SK-N-MC (cell line): ENCODE measurements at places on chromosomes 6 and 20.

- DNase-seq = no peak
Observed at GRCh38 chr6:152212437-152212836, 405.0 kb downstream of the ESR1 start.

- DNase-seq = no peak
Observed at GRCh38 chr6:144555066-144555465, 269.9 kb downstream of the UTRN start.

DNA sequence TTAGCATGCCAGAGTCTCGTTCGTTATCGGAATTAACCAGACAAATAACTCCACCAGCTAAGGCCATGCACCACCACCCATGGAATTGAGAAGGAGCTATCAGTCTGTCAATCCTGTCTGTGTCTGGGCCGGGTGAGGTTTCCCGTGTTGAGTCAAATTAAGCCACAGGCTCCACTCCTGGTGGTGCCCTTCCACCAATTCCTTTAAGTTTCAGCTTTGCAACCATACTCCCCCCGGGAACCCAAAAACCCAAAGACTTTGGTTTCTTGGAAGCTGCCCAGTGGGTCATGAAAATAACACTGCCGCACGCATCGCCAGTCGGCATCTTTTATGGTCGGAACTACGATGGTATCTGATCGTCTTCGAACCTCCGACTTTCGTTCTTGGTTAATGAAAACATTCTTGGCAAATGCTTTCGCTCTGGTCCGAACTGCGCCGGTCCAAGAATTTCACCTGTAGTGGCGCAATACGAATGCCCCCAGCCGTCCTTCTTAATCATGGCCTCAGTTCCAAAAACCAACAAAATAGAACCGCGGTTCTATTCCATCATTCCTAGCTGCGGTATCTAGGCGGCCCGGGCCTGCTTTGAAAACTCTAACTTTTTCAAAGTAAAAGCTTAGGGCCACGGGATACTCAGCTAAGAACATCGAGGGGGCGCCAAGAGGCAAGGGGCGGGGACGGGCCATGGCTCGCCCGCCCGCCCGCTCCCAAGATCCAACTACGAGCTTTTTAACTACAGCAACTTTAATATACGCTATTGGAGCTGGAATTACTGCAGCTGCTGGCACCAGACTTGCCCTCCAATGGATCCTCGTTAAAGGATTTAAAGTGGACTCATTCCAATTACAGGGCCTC lies 1958.5 kb upstream of the DEFB115 start:
- DNase-seq = no peak

GRCh38 chr6:52876056-52876787 lies 33.3 kb downstream of the GSTA3 start:
- no peak for DNase-seq

DNA sequence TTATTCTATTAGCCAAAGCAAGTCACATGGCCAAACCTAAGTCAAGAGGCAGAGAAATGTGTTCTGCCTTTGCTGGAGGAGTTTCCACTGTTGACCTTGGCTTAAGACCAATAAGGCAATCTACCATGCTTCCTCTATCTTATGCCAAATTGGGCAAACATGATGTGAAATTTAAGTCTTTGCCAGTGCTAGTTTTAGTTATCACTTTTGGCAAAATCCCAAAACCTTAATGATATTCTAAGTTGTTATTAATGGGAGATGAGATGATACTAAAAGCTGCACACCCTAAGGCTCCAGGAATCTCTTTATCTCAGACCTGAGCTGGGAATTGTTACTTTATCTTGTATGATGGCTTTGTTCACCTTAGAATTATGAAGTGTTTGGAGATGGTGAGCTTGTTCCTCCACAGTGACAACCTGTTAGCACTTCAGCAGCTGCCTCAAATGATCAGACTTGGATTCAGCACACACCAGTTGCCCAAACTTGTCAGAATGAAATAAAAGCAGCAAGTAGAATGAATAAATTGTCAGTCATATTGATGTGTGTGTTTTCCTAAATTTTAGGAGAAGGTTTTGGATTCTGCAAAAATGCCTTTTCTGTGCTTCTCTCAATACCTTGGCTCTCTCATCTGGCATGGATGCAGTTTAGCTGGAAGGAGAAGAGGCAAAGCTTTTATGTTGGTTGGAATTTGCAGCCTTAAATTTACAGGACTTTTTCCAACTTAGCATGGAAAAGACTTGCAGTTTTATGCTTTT lies 49.3 kb downstream of the RIN2 start:
- no peak for DNase-seq
